ENCODE measurements at places on chromosomes 16 and 17. TPM values are rescaled to one million over a fixed set of nuclear protein-coding genes. Genes with fewer than 3 reads are reported as not detected.

The SALL1 gene
- total RNA-seq, result not detected

The EVI2A gene
- total RNA-seq, result 30.4 TPM

The AANAT gene
- total RNA-seq, result not detected

The POLR2A gene
- total RNA-seq, result 226 TPM

The KRTAP2-4 gene
- total RNA-seq, result not detected

The NPTX1 gene
- total RNA-seq, result 30.4 TPM

The CTRB2 gene
- not detected for total RNA-seq

The SPATA22 gene
- total RNA-seq, result not detected

All from activated CD4-positive, alpha-beta T cell treated with anti-CD3 and anti-CD28 coated beads, Interleukin-2, amount 10 ng/mL, durations not matched to agents 24 days and 14 days (primary cell).